ENCODE measurements at places on chromosomes 5 and 9.

DNA sequence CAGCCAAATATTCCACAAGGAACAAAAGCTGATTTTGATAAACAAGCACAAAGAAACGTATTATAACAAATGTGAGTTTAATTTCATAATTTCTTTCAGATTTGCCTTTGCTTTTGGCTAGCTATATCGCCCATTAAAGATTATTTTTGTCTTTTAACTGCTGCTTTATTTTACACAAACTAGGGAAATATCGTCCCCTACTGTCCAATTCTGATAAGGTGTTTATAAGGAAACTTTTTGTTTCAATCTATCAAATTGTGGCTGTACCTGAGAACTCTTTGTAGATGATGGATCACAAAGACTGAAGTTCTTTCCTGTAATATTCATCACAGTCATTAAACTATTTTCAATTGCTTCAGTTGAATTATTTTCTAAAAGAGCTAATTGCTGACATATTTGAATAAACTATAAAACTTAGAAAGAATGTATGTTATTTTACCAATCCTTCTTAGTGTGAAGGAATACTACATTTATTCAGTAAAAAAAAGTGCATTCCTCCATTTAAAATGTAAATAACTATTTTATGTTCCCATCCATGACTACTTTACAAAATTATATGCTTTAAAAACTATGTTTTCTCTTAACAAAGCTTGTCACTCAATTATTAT lies 431.3 kb upstream of the ITGA1 start:
- no peak for DNase-seq

DNA sequence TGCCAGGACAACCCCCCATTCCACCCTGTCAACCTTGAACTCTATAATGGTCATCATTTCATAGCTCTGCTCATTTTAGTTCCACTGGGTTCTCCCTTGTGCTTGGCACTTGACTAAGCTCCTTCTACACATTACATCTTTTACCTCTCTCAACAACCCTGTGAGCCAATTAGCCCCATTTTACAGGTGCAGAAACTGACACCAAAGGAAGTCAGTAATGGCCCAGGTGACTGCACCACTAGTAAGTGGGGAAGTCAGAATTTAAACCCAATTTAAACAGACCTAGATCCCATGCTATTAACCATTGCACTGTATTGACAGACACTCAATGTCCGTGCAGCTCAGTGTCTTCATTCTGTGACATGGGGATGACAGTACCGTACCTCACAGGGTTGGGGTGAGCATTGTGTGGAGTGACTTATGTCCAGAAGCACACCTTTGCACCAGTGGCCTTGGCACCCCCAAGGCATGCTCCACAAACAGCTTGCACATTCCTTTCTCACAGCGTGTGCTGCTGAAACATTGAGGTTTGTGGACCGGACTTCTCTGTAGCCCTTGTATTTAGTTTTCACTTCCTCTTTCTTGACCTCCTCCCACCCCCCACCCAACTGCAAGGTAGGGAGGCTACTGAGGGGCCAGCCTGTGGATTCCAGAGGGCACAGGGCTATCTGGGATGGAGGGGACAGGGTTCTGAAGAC lies 23.1 kb downstream of the IRF1 start:
- DNase-seq = no peak

GRCh38 chr5:95272316-95272929 lies 12.5 kb downstream of the MCTP1 start:
- DNase-seq = no peak

GRCh38 chr9:109416135-109416706 lies 81.9 kb downstream of the PTPN3 start:
- no peak for DNase-seq
